ENCODE measurements at places on chromosomes 5 and 9. TPM values are rescaled to one million over a fixed set of nuclear protein-coding genes. Genes with fewer than 3 reads are reported as not detected.

NME5 gene
- not detected for total RNA-seq

ST8SIA4 gene
- total RNA-seq, result 13.5 TPM

SLC22A4 gene
- 4.6 TPM for total RNA-seq

CTSV gene
- total RNA-seq, result 6.7 TPM

HEMGN gene
- total RNA-seq, result 30.3 TPM

C5orf58 gene
- 1.7 TPM for total RNA-seq

BTF3 gene
- total RNA-seq, result 207 TPM

OSMR gene
- total RNA-seq, result 66.9 TPM

GRCh38 chr9:16138561-16139491, 586.0 kb downstream of the CCDC171 start:
- DNase-seq, result no peak

- no peak for DNase-seq
Observed at GRCh38 chr9:18022642-18023041, 443.8 kb downstream of the SH3GL2 start.

DNA sequence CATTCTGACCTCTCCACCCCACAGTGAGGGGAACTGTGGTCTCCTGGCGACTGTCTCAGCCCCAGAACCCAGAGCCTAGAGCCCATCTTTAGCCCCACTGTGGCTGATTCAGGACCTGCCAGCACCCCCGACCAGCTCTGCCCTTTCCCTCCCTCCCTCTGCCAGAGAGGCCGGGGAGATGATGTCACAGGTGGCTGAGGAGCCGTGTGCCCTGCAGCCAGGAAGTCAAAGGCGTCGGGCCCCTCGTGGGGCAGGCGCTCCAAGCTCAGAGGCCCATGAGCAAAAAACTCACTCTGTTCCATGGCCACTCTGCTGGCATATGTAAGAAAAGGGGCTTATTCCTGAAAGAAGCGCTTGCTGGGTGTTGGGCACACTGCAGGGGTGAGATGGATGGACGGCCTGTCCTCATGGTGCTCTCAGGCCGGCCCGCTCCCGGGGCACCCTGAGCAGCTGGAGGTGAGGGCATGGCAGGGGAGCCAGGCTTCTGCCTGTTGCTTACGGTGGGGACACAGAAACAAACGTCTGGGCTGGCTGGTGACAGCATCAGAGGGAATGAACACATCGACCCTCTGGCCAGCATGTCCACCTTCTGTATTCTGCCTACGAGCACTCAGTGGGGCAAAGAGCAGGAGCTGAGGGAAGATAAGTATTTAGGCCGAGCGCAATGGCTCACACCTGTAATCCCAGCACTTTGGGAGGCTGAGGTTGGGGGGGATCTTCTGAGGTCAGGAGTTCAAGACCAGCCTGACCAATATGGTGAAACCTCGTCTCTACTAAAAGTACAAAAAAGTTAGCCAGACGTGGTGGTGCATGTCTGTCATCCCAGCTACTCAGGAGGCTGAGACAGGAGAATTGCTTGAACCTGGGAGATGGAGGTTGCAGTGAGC, 41.1 kb downstream of the LAMC3 start:
- no peak for DNase-seq

DNA sequence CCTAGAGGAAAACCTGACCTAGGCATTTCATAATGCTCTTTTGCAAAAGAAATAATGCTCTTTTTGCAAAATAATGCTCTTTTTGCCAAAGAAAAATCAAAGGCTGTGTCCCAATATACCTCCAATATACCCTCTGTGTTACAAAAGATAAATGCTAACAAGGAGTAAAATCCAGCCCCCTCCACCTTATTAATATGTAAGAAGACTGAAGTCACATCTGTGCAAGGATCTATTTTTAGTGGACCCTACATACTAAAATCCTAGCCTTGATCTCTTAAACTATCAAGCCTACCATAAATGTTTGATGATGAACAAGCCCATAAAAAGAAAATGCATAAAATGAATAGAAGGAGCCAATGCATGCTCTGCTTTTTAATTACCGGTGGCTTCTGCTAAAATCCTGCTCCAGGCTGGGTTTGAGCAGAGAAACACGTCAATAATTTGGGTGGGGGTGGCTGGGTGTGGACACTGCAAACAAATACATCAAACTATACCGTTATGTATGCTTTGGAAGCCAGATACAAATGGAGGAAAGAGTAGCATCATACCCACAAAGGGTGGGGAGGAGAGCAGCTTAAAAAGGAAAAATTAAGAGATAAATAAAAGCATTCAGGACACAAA, 131.6 kb downstream of the SEMA6A start:
- DNase-seq, result peak; percentile 80

DNA sequence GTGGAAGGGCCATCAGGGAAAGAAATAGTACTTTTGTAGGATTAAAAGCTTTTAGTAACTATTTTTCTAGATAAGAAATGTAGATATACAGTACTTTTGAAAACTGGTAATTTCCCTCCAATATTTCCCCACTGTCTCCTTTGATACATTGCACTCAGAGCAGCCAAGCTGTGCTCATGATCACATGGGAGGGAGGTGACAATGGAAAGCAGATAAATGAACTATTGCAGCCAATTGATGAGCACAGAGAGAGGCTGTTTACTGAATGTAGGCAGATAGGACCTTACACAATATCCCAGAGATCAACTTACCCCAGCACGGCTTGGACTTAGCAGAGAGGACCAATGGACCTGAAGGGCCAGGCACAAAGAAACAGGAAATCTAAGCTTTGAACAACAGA, 178.0 kb upstream of the NREP start:
- no peak for DNase-seq

DNA sequence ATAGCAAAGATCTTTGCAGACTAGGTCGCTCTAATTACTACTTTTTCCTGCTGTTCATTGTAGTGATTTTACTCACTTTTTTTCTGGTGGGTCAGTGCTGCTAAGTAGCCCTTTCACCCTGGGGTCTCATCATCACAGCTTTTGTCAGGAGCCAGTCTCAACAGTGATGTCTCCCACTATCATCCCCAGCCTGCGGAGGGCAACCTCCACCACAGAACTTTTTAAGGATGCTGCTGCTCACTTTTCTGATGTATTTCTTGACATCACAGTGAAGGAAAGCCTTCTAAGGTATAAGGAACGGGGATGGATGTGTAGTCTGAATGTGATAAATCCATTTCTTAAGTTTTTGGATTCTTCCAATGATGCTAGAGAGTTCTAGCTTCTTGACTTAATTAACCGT, 242.5 kb upstream of the RIOK2 start:
- no peak for DNase-seq

GRCh38 chr9:2013743-2014475, 1.2 kb upstream of the SMARCA2 start:
- DNase-seq, result peak; percentile 79

- DNase-seq, result no peak
Observed at GRCh38 chr5:177350776-177351391, 584 bp downstream of the LMAN2 start.

DNA sequence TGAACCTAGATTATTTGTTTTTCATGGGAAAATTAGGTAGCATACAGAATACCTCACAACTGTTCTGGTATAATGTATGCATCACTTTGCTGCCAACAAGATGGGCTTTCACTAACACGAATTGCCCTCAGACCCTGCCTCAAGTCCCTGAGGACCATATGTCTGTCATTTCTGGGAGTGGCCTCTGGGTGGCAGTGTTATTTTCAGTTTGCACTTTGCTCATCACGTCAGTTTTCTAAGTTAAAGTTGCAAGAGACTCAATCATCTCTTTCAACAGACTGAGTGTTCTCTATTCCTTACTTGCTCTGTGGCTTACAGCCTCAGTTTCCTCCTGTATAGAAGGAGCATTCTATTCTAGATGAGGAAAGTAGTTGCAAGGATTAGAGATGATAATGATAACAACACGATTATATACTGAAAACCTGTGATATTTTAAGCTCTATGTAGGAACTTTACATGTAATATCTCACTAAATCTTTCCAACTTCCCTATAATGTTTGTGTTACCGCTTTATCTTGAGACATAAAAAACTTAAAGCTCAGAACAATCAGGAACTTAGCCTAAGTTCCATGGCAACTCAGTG, 55.7 kb downstream of the TSSK1B start:
- peak; percentile 76 for DNase-seq

- peak; percentile 46 for DNase-seq
Observed at GRCh38 chr5:123422433-123423277, 548 bp downstream of the CEP120 start.

DNA sequence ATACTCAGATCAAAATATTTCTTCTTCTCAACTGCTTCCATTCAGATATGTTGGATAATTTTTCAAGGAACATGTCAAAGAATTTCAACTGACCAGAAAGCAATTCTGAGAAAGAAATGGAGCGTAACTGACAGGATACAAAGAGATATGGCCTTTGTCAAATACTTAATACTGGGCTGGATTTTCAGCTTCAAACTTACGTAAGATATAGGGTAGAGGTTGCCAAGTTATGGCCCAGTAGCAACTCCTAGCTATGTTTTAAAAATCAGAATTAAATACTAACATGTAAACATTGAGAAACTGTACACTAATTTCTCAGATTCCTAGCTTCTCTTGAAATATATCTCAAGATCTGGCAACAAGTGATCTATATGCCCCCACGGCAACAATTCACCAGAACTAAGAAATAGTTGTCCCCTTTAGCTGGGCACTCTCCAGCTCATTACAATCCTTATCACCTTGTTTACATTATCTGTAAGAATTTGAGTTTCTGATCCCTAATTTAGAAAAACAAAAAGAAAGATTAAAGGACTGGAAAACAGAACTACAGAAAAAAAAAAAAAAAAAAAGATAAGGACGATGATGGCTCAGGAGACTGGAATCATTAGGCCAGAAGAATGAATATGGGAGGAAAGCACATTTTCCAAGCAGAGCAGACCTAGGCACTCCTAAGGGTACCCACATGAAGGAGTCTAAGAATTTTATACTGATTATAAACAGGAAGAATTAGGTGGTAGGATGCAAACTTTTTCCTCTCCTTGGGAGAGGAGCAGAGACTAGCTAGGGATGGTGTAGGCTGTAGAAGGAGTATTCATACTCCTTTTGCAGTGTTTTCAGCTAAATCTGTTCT, 23.0 kb downstream of the INIP start:
- DNase-seq, result peak; percentile 38

- no peak for DNase-seq
Observed at GRCh38 chr9:131624636-131625507, 79.5 kb downstream of the PRRT1B start.

DNA sequence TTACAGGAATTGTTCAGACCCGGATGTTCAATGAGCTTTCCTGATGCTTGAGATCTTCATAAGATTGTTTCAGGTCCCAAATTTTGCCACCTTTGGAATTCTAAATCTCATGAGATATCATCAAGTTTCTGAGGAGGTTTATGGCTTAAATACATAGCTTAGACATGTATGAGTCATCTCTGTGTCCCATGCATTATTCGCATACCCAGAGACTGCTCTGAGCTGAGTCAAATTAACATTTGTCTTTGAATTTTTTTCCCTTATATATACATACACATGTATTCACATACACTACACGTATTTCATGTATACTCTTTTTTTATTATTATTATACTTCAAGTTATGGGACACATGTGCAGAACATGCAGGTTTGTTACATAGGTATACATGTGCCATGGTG, 744.6 kb downstream of the BRINP1 start:
- no peak for DNase-seq

DNA sequence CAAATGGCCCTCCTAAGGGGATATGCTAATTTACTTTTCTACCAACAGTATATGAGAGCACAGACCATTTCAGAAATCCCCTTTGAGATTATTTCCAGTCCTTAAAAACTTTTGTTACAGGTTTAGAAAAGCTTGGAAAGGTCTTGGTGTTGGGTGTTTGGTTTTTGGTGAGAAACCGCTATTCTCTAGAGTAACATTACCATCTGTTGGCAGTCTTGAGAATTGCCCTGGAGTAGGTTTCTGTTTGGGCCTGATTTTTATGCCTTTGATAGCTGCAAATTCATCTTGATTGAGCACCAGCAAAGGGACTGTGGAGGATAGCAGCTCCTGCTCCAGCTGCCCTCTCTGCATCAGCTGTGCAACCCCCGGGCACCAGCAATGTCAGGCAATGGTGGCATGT, 8.0 kb downstream of the NUDT2 start:
- no peak for DNase-seq

GRCh38 chr5:107671742-107672210, 1.0 kb upstream of the EFNA5 start:
- no peak for DNase-seq

GRCh38 chr9:127548352-127548881, 63.7 kb upstream of the STXBP1 start:
- no peak for DNase-seq

GRCh38 chr5:37212096-37212495, 37.1 kb downstream of the CPLANE1 start:
- no peak for DNase-seq

GRCh38 chr5:91225848-91226686, 157.1 kb downstream of the ARRDC3 start:
- DNase-seq, result no peak

DNA sequence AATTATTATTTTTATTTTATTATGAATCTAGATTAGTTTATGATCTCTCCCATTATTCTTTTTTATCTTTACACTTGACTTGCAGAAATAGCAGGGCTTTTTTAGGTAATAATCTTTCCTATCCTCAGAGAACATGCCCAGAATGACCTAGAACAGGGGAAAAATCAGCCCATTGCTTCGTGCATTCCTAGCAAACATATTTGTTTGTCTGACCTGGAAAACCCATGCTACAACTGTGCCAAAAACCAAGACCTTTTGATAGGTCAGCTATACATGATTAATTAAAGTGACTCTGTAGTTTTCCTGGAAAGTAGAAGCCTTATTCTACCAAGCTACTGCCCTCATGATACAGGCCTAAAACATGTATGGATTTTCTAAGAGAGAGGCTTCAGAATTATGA, 24.1 kb upstream of the CCDC112 start:
- DNase-seq, result no peak

DNA sequence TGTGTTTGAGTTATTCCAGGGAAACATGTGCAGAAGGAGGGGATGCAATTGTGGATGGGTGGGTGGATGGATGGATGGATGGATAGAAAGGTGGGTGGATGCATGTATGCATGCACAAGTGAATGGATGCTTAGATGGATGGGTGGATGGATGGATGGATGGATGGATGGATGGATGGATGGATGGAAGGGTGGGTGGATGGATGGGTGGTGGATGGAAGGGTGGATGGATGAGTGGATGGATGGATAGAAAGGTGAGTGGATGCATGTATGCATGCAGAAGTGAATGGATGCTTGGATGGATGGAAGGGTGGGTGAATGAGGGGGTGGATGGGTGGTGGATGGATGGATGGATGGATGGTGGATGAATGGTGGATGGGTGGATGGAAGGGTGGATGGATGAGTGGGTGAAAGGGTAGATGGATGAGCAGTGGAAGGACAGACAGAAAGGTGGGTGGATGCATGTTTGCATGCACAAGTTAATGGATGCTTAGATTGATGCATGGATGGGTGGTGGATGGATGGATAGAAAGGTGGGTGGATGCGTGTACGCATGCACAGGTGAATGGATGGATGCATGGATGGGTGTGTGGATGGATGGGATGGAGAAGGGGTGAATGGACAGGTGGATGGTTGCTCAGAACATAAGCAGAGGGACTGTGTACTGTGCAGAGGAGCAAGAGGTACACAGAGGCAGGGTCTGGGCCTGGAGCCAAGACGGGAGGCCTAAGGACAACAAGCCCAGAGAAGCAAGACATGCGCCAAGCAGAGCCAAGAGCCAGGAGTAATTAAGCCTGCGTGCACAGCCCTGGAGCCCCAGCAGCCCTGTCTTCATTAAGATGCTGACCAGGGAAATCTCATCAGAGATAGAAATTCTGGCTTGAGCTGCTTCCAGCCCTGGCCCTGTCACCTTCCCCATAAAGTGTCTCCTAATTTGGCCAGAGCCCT, 84.6 kb upstream of the PPP1R26 start:
- no peak for DNase-seq

GRCh38 chr9:123883634-123884033, 46.3 kb downstream of the DENND1A start:
- no peak for DNase-seq
